HT-29 (cell line): ENCODE measurements at places on chromosomes 7 and 10.

DNA sequence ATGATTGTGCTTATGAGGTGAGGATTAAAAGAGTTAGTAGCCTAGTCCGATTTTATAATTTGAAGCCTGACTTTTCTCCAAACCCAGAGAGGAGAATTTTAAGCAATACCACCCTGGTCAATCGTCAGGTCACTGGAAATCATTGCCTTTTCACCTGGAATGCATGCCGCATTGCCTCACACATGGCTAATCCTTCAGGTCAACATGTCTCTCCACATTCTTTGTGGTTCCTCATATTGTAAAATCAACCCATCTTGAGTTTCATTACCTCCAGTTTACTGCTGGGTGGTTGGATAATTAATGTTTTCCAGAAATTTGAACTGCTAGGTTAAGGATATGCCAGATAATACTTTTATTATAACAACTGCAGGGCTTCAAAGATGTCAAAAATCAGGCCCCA, 55.6 kb upstream of the SEMA3E start:
- peak; percentile 75 for DNase-seq

DNA sequence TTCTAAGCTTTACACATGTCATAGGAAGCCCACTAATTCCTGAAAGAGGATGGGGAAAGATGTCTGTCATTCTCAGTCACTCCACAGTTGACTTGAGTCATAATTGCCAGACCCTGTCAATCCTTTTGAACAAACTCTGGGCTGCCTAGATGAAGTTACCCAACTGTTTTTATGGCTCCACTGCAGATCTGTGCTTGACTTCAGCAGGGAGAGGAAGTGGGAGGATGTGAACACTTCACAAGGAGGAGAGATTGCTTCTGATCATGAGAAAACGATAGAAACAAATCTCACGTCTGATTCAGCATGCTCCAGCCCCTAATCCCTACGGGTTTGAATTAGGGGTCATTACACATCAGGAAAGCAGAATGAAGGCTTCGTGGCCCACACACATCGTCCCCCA, 596.6 kb upstream of the CELF2 start:
- DNase-seq, result no peak

DNA sequence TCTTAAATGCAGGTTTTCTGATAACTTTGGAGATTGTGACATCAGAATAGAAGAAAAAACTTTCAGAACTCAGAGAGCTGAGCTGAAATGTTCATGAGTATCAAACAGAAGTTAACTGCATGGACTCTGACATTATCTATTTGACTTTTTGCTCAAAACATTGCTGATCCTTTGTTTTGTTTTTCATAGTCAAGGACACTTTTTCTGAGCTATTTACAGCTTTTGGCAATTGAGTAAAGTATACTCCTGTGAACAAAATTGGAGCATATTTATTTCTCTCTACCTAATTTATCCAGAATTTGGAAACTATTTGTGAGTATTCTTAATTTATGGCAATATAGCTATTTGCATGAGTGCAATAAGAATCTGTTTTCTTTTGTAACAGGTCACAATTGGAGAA, 11.1 kb downstream of the KCP start:
- DNase-seq, result no peak

DNA sequence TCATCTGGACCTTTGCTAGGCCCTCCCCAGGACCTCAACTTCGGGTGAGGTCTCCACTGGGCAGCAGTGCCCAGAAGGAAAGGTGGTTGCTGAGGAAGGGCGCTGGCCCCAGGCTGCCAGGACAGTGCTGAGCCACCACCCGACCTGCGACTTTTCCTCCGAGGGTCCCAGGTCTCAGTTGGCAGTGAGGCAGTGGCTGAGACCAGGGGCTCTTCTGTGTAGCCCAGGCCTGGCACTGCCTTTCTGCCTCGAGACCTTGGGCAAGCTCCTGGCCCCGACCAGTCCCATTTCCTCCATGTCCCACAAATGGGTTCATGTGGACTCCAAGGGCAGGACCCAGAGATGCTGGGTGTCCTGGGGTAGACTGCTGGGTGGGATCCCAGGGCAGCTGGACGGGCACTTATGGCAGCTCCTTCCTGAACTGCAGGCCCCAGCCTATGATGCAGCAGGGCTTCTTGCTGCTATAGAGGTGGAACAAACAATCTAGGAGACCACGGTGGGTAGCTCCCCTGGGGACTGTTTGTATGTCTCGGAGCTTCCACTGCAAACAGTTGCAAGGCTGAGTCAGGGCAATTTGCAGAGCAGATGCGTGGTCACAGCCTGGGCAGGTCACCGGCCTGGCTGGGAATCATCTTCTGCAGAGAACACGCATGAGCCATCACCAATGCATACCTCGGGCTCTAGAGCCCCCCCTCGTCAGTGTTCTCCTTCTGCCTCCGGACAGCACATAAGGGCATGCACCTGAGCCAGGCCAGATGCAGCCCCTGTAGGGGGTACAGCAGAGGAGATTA, 17.9 kb upstream of the LRRC18 start:
- no peak for DNase-seq

GRCh38 chr10:14601872-14602725, 172.6 kb downstream of the FAM107B start:
- DNase-seq, result peak; percentile 72

DNA sequence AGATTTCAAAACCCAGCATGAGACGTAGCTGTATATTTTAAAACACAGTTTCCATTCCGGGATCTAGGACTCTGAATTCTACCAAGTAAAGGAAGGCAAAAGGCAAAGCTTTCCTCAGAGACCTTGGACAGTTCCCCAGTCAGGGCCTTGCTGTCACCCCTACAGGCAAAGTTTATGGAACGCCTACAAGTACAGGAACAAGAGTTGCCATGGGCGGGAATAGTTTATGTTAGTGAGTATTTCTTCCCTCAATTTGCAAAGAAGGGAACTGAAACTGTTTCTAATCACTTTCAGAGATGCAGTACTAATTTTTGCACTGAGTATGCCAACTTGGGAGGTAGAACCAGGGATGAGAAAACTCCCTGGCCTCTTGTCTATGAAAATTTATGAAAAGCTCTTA, 68.2 kb upstream of the LRGUK start:
- peak; percentile 7 for DNase-seq

- DNase-seq, result peak; percentile 57
These were observed 43.0 kb downstream of the SCRN1 start for GRCh38 chr7:29946428-29947186.

- DNase-seq, result no peak
These were observed 202.0 kb downstream of the STK31 start for GRCh38 chr7:23912065-23912464.

DNA sequence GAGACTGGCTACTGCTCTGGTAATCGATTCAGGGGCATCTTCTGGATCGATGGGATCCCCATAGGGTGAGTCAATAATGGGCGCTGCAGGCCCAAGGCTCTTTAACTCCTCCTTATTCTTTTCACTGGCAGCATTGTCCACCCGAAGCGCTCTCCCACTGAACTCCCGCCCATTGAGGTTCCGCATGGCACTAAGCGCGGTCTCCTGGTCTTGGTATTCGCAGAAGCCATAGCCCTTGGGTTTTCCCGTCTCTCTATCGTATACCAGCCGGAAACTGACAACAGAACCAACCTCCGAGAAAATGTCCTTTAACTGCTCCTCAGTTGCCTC, 285 bp downstream of the CSTF2T start:
- no peak for DNase-seq

GRCh38 chr7:48636391-48637015, 287.8 kb upstream of the CDC14C start:
- DNase-seq, result no peak

GRCh38 chr7:156102267-156102666, 290.0 kb upstream of the SHH start:
- no peak for DNase-seq
